ENCODE measurements at places on chromosomes 5 and 9.

GRCh38 chr5:1401536-1402138 lies 43.6 kb downstream of the SLC6A3 start:
- DNase-seq = no peak

DNA sequence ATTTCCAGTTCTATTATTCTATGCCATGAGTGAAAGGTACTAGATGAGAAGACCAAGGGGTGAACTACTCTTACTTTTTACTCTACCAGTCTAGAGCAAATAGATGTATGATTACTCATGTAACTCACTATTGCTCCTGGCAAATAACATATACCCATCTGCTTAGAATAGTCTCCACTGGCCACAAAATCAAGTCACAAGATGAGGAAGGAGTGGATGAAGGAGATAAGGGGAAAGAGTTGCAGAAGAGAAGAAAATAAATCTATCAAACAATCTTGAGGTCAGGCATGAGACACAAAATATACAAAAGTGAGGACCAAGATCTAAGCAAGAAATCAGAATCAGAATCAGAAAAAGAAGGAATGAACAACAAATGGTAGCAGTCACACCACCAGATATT lies 13.7 kb upstream of the NR4A3 start:
- no peak for DNase-seq

DNA sequence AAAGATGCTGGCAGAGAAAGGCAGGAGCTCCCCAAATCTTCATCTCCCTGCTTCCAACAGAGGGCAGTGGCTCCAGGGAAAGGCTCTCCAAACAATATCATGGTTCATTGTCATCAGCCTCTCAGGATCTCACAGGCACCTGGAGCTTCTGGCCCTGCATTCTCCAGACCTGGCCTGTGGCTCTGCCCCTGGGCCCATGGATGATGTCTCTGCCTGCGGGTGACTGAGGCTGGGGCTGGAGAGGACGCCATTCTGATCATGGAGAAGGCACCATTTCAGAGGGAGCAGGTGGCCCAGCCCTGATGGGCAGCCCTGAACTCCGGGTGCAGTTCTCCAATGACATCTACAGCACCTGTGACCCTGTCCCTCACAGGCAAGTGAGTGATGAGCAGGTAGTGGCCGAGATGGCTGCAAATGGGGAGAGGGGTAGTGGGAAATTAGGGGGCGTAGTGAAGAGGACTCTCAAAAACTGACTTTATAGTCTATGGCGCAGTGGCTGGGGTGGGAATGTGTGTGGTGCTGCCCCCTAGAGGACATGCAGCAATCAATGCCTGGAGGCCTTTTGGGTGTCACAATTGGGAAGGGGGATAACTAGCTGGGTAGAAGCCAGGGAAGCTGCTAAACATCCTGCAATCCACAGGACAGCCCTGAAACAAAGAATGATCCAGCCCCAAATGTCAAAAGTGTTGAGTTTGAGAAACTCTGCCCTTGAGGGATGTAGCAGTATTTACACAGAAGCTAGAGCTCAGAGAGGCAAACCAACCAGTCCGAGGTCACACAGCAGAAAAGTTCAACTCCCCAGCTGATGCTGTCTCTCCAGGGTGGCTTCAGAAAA lies 3.2 kb downstream of the SH3PXD2B start:
- DNase-seq = no peak

GRCh38 chr5:108193021-108193795 lies 188.7 kb downstream of the FBXL17 start:
- DNase-seq = no peak

- DNase-seq = no peak
Measured at GRCh38 chr5:123157791-123158581, 68.9 kb downstream of the PRDM6 start.

GRCh38 chr5:75018805-75019587 lies 33.4 kb downstream of the GCNT4 start:
- no peak for DNase-seq

DNA sequence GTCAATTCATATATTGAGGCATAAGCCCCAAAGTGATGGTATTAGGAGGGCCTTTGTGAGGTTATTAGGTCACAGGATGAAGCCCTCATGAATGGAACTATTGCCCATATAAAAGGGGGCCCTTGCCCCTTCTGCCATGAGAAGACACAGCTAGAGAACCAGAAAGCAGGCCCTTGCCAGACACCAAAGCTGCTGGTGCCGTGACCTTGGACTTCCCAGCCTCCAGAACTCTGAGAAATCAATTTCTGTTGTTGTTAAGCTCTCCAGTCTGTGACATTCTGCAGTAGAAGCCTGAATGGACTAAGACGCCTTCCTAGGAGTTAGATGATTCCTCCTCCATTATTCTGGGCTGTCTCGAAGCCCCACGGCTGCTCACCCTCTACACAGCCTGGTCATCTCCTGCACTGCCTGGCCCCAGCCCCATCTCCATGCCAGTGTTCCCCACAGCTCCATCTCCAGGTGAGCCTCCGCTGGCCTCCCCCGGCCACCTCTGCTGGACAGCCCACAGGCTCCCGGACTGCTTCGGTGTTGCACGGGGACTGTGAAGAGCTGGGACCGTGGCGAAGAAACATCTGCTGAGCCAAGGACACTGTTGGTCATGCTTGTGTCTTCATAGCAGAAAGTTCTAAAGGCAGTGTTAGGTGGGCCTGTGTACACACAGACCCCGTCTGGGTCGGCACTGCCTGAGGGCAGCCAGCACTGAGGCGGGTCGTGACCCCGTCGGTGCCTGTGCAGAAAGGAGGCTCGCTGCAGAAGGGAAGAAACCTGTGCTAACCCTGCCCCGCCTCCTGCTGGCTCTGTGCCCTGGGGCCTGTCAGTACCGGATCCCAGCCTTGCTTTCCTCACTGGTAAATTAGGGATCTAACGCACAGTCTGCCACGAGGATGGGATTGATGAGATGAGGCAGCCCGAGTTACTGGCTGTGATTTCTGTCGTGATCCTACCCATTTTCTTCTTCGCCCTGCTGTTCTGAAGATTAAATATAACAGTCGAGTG lies 55.1 kb upstream of the CNOT6 start:
- no peak for DNase-seq

DNA sequence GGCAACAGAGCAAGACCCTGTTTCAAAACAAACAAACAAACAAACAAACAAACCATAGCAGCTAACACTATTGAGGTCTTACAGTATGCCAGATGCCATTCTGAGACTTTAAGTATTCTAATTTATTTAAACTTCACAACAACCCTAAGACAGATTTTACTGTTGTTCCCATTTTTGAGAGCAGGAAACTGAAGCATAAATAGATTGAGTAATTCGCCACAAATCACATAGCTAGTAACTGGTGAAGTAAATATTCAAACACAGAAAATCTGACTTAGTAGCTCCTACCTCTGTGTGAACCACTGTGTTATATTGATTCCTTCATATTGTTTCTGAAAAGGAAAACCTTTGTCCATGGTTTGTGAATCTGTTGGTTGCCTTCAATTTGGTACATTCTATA lies 98.4 kb downstream of the UNC13B start:
- DNase-seq = no peak

GRCh38 chr5:95986001-95986400 lies 24.4 kb upstream of the ELL2 start:
- DNase-seq = no peak

GRCh38 chr5:85453026-85453349 lies 1068.3 kb upstream of the EDIL3 start:
- no peak for DNase-seq

GRCh38 chr5:178462816-178463215 lies 127.4 kb downstream of the COL23A1 start:
- DNase-seq = no peak

- no peak for DNase-seq
Measured at GRCh38 chr9:93859431-93860215, 95.5 kb downstream of the BARX1 start.

- no peak for DNase-seq
Measured at GRCh38 chr5:87081511-87082372, 185.9 kb upstream of the RASA1 start.

DNA sequence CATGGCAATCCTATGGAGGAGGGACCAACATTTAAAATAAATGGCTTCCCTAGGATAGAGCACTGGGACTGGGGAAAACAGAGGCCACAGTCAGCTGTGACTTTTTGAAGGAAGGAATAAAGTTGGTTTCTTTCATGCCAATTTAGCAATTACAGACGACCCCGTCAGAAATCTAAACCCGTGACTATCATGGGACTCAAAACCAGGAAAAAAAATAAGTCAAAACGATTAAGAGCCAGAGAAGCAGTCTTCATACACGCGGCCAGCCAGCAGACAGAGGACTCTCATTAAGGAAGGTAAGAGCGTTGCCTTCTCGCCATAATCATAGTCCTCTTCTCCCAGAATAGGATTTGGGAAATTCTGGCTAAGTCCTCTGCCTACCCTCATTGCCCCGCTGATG lies at the start of gene MLANA:
Gene MLANA, plus strand, starts transcription at position 249 of the 400 bp plus-strand sequence. CDS start 1,586 bp downstream, outside the sequence.
- DNase-seq = no peak

DNA sequence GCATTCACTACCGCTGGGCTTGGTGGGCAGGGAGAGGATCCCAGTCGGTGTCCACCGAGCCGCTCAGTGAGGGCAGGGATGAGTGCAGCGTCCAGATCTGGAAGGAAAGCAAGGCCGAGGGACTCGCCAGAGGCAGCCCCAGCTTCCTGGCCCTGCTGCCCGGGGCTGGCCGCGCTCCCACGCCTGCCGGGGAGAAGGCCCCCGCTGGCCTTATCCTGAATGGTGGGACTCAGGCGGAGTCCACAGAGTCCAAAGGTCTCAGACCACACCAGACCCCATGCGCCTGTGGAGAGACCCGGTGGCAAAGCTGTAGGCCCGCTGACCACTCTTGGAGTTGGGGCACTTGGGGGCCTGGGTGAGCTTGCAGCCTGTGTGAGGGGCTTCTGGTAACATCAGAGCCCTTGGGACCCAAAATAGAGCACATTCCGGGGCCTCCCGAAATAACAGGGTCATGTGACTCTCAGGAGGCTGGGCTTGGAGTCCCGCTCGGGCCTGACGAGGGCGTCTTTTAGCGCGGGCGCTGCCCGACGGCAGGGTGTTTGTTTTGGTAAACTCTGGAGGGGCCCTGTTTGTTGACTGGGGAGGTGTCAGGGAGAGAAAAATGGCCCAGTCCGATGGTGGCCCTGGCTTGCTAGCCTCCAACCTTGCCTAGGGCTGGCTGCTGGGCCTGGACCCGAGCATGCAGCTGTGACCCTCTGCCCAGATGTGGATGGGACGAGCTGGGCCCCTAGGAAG lies 2.8 kb downstream of the RXRA start:
- no peak for DNase-seq

DNA sequence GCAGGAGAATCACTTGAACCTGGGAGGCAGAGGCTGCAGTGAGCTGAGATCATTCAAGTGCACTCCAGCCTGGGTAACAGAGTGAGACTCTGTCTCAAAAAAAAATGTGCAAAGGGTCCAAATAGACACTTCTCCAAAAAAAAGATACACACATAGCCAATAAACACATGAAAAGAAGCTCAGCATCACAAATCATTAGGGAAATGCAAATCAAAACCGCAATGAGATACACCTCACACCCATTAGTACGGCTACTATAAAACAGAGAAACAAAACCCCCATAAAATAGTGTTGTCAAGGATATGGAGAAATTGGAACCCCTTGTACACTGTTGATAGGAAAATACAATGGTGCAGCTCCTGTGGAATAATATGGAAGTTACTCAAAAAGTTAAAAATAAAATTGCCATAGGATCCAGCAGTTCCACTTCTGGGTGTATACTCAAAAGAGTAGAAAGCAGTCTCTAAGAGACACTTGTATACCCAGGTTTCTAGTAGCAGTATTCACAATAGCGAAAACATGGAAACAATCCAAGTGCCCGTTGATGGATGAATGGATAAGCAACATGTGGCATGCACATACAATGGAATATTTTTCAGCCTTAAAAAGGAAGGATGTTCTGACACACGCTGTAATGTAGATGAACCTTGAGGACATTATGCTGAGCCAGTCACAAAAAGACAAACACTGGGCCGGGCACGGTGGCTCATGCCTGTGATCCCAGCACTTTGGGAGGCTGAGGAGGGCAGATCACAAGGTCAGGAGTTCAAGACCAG lies 57.2 kb upstream of the PPARGC1B start:
- no peak for DNase-seq

- no peak for DNase-seq
Measured at GRCh38 chr9:12878351-12878978, 103.6 kb downstream of the LURAP1L start.

- no peak for DNase-seq
Measured at GRCh38 chr5:170573660-170574059, 69.8 kb downstream of the KCNIP1 start.

DNA sequence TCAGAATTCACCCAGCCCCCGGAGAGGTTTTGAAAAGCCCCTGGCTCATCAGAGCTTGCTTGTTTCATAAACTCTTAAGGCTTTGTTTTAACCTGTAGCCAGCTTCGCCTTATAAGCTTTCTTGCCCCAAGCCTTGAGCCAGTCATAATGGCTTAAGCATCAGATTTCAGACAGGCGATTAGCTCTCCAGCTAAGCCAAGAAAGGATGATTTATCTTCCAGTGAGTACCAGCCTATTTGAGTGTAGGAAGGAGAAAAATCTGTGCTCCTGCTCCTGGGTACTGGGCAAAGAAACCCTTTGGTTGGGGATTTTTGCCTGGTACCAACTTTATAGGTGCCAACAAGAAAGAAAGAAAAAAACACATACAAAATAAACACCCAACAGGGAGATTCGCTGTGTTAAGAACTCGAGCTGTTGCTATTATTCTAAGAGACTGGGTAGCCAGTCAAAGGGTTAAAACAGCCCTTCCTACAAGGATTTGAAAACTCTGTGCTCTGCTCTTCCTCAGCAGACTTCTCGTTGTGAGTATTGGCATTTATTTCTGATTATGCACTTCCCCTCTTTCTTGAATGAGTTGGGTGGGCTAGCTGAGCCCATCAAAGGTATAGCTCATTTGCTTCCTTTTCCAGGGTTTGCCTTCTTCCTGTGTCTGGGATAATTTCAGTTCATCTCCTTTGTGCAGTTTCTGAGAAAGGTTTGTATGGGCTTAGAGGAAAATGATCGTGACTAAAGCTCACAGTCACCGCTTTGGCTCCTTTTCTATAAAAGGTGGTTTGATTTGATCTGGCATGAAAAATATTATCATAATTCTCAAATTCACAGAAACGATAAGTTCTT lies 157.2 kb upstream of the DMRT1 start:
- DNase-seq = no peak

DNA sequence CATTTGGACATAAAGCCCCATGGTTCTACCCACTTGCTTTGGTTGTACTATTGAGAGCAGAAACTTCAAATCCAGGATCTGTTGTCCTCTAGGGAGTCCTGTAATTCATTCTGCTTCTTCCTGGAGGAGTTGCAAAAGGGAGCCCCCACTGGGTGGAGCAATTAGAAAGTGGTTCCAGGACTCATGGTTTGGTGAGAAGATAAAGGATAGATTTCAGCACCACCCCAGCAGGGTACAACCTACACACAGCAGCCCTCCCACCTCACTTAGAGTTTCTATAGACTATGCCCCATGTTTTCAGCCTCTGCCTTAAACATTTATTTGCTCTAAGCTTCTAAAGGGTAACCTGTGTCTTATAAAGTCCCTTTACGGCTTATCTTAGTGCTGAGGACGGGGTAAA lies 112.6 kb upstream of the ARRDC3 start:
- DNase-seq = no peak

- no peak for DNase-seq
Measured at GRCh38 chr5:145983446-145983845, 47.1 kb downstream of the SH3RF2 start.

- no peak for DNase-seq
Measured at GRCh38 chr5:2024986-2025721, 142.4 kb upstream of the IRX4 start.

Measured in stimulated activated CD8-positive, alpha-beta memory T cell treated with anti-CD3 and anti-CD28 coated beads, Interleukin-15, amount 100 ng/mL, for 4 hours (primary cell).